ENCODE measurements at places on chromosomes 13 and 19.
A peak's percentile ranks its signal among the peaks of the same experiment; 100 is the strongest.

DNA sequence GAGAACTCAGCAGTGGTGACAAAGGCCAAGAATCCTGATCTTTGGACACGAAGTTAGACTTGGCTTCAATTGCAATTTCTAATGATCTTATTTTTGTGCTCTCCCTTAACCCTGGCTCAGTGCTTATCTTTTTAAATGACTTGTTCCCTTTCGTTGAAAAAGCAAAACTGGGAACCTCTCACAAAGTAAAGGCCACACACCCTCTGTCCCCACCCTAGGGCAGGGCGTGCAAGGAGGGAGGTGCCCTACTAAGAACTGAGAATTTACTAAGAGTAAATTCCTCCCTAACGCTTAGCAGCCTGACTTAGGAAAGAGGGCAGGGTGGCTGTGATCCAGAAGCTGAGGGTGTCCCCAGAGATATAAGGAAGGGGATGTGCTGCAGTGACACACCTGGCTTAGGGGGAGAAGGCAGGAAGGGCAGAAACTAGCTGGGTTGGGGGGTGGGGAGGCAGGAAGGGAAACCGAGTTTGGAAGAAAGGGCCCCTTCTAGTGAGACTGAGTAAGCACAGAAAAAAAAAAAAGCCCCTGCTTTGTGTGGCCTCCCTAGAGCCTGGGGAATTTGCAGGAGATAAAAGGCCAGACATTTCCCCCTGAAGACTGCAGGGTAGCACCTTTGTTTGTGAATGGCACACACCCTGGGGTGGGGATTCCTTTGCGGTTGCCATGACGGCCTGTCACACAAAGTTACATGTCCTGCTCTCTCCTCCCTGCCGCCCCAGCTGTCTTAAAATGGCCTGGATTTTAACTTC lies 435.1 kb downstream of the EFNB2 start:
- DNase-seq: peak; percentile 46

- DNase-seq: no peak
Observed at GRCh38 chr19:13902993-13903555, 2.8 kb downstream of the BRME1 start.

- peak; percentile 40 for DNase-seq
Observed at GRCh38 chr13:97567510-97568243, 133.7 kb downstream of the RAP2A start.

GRCh38 chr19:36182612-36183244 lies 30.5 kb upstream of the COX7A1 start:
- DNase-seq: peak; percentile 45

DNA sequence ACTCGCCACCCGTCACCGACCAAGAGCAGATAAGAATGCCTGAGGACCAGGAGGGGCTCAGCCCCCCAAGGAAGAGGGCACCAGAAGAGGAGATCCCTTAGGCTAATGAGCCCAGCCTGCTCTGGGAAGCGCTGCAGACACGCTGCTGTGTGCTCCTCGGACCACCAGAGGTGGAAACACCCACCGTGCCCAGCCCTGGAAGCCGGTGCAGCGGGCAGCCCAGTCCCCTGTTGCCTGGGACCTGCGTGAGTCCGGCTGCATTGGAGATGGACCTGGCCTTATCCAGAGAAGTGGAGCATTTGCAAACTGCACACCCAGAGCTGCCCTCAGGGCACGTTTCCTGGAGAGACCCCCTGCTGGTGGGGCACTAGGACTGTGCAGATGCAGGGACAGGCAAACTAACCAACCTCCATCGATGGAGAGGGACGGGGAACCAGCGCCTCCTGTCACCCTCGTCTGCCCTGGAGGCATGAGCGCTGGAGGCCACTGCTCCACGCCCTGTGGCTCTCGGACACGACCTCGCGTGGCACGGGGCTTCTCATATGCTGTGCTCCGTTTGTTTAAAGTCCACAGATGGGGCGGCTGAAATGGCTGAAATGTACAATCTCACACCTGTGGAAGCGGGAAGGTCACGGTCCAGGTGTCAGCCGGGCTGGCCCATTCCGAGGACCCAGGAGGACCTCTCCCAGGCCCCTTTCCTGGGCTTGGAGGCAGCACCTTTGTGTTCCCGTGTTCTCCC lies 153.9 kb downstream of the KDM4B start:
- DNase-seq: no peak

DNA sequence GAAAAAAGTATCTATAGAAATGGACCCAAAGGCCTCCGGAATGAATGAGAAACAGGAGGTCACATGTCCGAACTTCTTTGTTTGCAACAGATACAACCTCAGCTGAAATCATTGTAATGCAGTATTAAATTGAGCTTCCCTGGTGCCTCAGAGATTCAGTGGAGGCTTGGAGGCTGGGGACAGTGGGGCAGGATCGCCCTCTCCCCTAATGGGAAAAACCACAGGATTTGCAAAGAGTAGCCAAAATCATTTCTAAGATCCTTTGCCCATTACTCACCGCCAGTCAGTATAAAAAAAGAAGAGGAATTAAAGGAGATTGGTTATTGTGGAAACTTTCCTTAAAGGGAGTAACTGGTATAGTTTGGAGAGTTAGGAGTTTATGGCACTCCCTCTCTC lies 30.4 kb upstream of the IRS2 start:
- DNase-seq: no peak

- peak; percentile 78 for DNase-seq
Observed at GRCh38 chr19:7500811-7501450, 12.1 kb upstream of the PEX11G start.

DNA sequence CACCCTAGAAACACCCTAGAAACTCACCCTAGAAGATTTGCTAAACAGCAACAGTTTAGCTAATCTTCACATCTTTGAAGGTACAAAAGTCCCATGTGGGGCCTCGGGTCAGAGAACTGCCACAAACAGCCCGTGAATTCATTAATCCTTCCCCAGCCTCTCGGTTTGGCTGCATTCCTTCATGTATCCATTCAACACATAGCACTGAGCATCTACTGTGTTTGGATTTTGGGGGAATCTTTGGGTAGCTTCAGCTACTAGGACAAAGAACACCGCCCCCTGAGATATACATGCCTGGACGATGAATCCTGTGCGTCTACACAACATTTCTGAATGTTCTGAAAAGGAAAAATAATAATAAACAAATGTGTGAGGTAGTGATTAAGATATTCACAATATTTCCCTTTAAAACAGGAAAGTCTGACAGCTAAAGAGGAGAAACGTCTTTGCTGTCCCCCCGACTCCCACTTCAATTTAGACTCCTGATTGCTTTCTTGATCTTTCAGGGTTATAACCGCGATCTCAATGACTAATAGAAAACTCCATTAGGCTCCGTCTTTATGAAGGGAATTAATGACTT lies 63.5 kb downstream of the ALOX5AP start:
- DNase-seq: no peak

DNA sequence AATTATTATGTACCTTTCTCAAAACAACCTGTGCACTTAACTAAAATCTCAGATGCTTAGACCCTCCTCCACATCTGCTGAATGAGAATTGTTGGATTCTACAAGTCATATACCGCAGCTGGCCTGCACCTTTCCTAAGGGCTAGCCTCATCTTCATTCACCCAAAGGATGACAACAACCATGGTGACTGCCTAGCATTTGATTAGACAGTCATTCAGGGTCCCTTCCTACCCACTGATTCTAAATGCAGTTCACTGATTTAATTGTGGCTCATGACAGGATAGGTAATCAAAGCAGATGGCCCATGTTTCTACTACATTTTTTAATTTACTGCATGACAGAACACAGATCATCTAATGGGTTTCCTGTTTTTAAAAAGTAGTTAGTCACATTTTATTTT lies 551.9 kb upstream of the SLC10A2 start:
- no peak for DNase-seq

DNA sequence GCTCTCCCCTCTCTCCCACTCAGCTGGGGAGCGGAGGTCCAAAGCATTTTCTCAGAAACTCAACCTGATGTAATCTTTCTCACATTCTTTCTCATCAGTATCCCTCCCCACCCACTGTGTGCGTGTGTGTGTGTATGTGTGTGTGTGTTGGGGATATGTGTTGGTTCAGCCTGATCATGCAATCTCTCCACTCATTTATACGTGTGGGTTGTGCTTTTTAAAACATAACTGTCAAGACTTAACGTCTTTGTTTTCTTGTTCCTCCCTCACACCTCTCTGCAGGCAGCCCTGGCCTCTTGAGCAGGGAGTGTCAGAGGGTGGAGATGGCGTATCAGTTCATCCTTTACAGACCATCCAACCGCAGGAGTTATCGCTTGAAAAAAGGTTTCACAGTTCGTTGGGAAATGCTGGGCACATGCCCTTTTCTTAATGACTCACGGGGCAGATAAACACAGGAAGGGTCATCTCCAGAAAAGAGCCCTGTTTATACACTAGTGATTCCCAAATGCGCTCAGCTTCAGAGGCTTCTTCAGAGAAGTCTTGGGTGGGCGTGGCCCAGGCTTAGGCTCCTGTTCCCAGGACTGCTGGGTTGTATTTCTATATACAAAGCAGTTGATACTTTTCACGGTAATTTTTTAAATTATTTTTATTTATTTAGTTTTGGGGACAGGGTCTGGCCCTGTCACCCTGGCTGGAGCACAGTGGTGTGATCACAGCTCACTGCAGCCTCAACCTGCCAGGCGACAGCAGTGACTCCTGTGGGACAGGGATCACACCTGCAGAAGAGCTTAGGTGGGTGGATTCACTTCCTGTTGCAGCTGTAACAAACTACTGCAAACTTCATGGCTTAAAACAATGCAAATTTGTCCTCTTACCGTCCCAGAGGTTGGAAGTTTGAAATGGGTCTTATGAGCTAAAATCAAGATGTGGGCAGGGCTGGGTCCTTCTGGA lies 60.3 kb downstream of the CCDC70 start:
- DNase-seq: no peak

Measured in HCT116 (cell line).